ENCODE measurements at places on chromosomes 1 and 21.

GRCh38 chr21:45957981-45958600, 23.5 kb upstream of the COL6A1 start:
- peak; percentile 83 for DNase-seq

DNA sequence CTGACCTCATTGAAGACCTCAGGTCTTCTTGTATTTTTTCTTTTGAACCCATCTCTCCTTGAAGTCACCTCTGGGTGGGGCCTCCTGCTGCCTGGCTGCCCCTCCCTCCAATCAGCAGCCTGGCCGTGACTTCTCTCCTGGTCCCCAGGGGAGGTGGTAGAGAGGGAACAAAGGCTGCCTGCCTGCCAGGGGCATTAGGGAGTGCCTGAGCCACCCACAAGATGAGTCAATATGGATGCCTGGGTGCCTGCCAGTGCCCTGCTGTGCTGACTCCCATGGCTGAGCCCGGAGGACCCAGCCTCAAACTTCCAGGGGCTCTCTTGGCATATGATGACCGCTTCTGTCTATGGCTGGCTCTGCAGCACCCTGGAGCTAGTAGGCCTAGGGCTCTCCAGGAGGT, 5.3 kb upstream of the CDCP2 start:
- no peak for DNase-seq

- no peak for DNase-seq
These were observed 157.0 kb downstream of the ADSS2 start for GRCh38 chr1:244294599-244295224.

- DNase-seq = no peak
These were observed 182.4 kb downstream of the MIS18A start for GRCh38 chr21:32096411-32096810.

DNA sequence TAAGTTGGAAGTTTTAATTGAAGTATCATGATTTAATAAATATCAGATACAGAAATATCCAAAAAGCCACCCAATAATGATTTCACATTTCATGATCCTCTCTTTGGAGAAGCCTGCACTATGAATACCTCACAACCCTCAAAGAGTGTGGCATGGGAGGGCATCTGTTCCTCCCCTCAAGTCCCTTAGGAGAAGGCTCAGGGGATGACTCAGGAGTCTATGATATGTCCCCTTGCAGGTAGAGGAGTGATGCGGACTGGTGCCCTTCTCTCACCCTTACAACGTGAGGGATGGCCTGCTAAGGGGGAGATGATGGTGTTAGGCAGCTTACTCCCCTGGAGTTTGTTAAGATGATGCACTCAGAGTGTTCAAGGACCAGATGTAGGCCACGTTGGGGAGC, 303.3 kb upstream of the DUSP10 start:
- no peak for DNase-seq

GRCh38 chr1:244181867-244182266, 130.8 kb downstream of the ZBTB18 start:
- no peak for DNase-seq

DNA sequence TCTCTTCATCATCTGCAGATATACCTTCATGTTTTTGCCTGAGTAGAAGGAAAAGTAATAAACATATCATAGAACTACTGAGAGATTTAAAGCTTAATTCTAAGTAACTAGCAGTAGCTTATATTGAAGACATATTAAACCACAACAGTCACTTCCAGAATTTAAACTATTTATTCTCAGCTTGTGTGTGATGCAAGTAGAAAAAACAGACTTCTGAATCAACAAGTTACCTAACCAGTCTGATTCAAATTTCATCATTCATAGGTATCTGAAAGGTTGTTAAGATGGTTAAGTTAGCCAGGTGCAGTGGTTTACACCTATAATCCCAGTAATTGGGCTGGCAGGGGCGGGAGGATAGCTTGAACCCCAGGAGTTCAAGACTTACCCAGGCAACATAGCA, 41.9 kb downstream of the SPAG17 start:
- no peak for DNase-seq

- peak; percentile 91 for DNase-seq
These were observed 1.9 kb downstream of the DHRS3 start for GRCh38 chr1:12615865-12616708.

DNA sequence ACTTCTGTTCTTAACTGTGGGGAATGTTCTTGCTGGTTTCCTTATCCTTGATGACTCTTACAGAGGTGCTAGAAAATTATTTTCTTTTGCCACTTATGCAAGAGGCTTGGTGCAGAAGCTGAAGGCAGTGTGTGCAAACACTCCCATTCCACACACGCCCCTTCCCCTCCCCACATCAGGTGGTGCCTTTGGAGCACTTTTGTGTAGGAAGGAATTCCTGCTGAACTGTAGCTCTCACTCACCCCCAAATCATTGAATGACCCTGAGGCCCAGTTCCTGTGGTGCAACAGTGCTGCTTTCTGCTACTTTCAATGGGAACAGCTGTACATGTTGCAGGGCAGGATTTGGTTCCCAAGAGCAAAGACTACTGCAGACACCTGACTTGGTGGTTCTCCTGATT, 101.8 kb downstream of the CD247 start:
- DNase-seq = no peak

GRCh38 chr1:208127792-208128529, 116.2 kb downstream of the PLXNA2 start:
- DNase-seq = no peak

- DNase-seq = no peak
These were observed 113.3 kb downstream of the PTPN14 start for GRCh38 chr1:214438075-214438474.

GRCh38 chr1:54987427-54987826, 7.0 kb downstream of the TMEM61 start:
- DNase-seq = no peak

DNA sequence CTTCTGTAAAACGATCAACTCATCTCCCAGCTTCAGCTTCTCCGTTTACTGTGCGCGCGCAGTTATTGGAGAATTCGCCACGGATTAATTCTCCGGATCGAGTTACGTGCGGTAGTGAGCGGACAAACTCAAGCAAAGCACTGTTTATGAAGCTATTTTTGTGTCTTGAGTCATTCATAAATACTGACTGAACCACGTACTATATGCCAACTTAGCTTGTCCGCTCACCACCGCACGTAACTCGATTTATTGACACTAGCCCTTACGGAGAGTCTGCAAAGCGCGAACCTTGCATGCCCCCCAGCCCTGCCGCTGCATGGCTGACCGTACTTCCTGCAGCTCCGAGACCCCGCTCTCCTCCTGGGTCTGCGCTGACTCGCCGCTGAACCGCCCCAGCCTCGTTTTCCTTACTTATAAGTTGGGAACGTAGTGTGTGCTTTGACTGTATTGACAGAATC, 773 bp downstream of the CHD1L start:
- no peak for DNase-seq

DNA sequence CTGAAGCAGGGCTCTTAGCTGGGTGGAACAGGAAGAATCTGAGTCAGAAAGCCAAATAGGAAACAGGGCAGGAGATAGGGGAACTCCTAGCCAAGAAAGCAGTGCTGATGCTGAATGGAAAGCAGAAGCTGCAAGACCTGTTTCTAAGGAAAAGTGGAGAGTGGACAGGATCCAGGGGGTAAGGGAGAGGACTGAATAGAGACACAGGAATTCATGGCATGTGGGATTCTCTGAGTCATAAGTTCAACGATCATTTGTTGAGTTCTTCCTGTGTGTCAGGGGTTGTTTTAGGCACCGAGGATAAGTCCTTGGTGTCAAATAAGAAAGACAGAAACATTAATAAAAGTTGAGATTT, 153.8 kb upstream of the FGGY start:
- no peak for DNase-seq

- DNase-seq = no peak
These were observed 59.7 kb downstream of the DESI2 start for GRCh38 chr1:244712669-244713068.

- no peak for DNase-seq
These were observed 406.2 kb downstream of the TGFB2 start for GRCh38 chr1:218751208-218751948.

- no peak for DNase-seq
These were observed 29.4 kb upstream of the PIGC start for GRCh38 chr1:172473302-172473701.

GRCh38 chr1:78437941-78438340, 52.8 kb upstream of the PTGFR start:
- DNase-seq = no peak

DNA sequence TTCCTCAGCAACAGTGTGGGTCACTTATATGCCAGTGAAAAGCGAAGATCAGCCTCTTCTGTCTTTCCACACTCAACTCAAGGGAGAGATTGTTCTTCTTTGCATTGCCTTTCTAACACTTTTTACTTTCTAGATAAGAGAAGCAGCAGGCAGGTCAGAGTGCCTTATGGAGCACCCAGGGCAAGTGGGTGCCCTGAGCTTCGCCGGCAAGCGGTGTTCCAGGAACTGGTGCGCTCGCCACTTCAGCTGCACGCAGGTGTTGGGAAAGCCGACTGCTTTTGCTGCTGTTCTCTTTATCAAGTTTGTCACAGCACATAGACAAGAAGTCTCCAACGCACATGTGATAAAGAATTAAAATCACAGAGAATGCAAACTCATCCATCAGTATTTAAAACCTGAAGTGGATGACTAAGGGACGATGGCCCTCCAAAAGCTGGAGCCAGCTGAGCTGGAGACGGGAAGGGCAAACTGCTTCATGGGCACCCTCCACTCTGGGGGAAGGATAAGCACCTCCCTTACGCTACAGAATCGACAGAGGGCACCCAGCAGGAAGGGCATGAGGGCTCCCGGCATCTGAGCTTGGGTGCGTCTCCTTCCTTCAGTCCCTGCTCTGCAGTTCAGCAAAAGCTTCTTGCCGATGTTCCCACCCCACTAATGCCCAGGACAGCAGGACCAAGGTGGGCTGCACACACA, 20.7 kb downstream of the UBE2G2 start:
- no peak for DNase-seq

DNA sequence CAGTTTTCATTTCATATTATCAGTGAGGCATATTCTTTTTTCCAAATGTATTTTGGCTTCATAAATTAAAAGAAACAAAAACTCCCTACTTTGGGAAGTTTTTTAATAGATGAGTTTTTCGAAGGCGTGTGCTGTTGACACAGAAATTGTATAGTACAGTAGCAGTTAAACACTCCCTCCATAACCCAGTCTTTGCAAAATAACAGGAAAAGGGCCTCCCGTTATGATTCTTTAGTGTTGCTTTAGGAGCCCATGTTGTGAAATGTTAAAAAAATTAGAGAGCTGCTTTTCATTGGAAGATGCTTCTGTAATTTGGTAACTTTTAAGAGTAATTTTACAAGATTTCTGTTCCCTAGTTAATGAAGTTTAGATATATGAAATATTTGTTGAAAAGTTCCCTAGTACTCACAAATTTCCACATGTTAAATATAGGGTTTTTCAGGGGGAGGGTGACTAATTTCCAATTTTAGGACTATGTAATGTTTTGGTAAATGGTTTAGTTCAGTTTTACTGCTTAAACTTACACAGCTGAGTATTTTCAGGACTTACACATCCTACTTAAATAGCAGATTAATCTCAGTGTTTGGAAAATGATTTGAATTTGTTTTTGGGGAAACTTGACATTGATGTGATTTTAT, 2.0 kb downstream of the CAMSAP2 start:
- no peak for DNase-seq

DNA sequence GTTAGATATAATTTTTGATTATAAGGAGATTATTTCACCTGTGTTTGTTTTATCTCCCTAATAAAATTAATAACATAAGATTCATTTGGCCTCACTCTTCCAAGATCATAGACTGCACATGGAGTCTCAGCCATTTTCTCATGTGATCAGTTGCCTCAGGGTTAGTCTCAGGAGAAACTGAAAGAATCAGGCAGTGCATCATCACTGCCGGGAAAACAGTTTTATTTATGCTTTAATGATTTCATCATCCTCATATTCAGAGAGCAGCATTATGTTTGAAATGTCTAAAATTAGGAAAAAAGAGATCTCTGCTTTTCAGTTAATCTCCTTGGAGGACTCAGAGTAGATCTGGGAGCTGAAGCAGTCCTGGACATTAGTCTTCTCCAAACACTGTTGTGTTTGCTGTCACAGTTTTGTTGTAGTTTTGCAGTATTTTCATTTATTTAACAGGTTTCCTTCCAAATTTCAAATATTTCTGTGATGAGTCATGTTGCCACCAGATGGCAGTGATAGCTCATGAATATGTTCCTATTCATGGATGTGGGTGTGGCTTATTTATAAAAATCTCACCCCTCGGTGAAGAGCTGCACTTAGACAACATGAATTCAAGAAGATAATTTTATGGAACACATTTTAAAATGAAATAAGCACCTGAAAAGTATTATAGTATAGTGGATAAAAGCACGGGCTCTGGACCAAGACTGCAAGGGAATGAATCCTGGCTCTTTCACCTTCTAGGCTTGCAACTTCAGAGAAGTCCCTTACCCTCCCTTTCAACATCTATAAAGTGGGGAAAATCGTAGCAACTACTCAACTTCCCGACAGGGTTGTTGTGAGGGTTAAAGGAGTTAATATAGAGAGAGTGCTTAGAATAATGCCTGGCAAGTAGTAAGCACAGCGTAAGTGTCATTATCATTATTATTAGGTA, 31.2 kb downstream of the CHD1L start:
- DNase-seq = peak; percentile 34

GRCh38 chr1:14236097-14236496, 362.4 kb upstream of the KAZN start:
- DNase-seq = no peak

- DNase-seq = no peak
These were observed 11.5 kb downstream of the SLC9A1 start for GRCh38 chr1:27143401-27143800.

DNA sequence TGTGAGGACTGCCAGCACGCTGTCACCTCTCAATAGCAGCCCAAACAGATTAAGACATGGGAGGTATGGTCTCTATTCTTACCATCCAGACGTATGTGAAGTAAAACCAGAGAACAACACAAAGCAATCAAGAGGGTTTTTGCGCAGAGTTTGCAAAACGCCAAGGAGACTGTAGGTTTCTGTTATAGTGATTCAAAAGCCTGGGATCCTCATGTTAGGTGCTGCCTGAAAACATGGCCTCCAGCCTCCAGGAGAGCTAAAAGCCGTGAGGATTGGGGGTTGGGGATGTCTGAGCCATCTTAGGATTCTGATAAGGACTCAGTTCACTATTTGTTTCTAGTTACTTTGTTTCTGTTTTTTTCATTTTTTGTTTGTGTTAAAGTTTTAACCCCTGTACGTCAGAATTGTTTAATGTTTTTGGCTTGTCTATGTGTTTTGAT, 4.2 kb upstream of the CCT8 start:
- DNase-seq = no peak
